Mucosa of descending colon (tissue), 3 donors: ENCODE measurements at places on chromosomes 3 and 15.

- DNase-seq: no peak
These were observed 68.2 kb downstream of the SPRED1 start for GRCh38 chr15:38320866-38321265.

- DNase-seq: no peak
These were observed 378.3 kb downstream of the CNTN4 start for GRCh38 chr3:2476996-2477395.

DNA sequence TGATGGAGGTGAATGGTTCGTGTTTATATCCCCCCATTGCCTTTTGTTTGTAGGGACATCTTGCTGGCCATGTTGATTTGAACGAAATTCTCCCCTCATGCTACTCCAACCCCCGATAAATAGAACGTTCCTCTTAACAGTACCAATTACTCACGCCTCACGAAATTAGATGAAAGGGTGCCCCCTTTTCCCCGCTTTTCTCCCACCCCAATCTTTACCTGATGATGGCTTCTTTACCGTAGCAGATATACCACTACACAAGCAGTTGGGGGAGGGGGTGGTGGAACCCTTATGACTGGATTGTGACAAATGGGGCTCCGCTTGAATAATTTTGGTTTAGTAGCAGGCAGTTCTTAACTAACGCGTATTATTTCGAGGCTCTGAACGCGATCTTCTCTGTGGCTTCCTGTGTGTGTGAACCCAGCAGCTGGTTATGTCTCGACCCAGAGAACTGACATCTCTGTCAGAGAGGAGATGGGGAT lies 1.1 kb downstream of the PIAS1 start:
- DNase-seq: no peak

- no peak for DNase-seq
These were observed 84.6 kb downstream of the FILIP1L start for GRCh38 chr3:100029689-100030088.
